Activated CD4-positive, alpha-beta T cell treated with anti-CD3 and anti-CD28 coated beads for 24 hours (primary cell): ENCODE measurements at places on chromosomes 3 and 15.

DNA sequence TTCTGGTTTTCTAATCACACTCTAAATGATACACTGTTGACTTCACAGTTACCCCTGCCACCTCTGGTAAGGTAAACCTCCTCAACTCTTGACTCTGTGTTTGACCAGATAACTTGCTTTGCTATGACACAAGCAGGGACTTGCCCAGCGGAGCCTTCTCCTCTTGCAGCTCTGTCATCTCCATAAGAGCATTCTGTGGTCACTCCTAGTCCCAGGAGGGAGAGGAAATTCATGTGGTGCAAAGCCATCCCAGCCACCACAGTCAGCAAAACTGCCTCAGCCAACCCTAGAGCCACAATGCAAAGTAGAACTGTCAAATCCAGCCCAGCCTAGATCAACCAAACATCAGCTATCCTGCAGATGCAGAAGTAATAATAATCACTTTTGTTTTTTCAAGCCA is 144.7 kb upstream of the GADL1 start:
- no peak for DNase-seq

DNA sequence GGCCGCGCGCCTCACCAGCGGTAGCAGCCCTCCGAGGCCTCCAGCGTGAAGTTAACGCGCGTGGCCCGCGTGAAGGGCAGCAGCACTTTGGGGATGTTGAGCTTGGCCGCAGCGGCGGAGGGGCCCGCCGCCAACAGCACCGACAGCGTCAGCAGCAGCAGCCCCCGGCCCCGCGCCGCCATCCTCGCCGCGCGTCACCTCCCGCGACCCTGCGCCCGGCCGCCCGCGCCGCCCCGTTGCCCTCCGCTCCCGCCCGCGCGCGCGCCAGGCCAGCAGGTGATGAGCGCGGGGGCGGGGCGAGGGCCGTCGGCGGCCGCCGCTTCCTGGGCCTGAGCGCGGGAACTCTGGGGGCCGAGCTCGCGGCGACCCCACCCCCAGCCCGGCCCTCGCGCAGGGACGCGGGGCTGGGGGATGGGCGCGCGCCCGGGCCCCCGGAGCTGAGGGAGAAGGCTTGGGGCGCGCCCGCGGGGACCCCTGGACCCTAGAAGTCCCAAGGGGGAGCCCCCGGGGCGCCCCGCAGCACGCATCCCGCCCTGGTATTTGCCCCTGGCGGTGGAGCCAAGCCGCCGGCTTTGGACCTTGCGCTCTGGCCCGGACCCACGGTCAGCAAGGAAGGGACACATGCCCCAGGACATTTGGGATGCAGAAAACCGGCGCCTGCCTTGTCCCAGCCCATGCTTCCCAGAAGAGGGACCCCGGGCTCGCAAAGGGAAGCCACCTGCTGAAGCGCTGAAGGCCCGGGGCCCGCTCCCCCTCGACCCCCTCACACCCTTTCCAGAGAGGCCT is at the start of gene NUP210:
Gene NUP210, minus strand, starts transcription at position 278 of the 786 bp plus-strand sequence. Its CDS starts 96 bp downstream, at position 182.
- DNase-seq, result peak; percentile 67

DNA sequence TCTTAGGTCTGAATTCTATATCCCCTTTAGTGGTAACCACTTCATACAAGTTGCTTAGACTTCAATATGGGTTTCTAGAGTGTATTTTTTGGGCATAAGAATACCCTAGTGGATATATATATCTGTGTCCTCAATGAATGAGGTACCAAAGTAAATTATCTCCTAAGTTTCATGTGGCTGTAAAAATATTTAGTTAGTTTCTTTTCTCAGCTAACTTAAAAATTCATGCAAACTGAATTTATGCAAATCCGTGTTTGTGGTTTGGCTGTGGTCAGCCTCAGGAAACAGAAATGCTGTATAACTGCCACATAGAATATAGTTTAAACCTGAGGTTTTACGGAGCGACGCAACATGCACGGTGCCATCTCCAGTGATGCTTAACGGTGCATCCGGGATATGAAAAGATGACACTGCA is 80.3 kb downstream of the PEX5L start:
- no peak for DNase-seq

- peak; percentile 46 for DNase-seq
These were observed 205.9 kb upstream of the IGF1R start for GRCh38 chr15:98442379-98442833.

DNA sequence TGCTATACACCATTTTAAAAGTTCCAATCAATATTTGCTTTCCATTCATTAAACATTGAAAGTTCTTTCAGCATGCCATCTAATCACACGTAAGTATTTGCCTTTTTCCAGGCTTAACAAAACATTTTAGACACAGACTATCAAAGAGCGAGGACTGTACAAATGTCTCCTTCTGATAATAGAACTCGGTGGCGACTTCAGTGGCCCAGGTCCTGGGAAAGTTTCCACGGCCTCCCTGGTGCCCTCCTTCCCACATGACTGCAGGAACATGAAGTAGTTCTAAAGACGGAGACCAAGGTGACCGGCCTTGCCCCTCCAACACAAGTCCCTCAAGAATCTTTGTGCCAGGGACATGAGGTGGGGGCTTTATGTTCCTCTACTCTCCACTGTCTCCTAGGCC is 174.6 kb upstream of the KBTBD8 start:
- DNase-seq, result no peak

GRCh38 chr3:101886626-101887025 is 37.3 kb downstream of the NFKBIZ start:
- DNase-seq, result no peak

GRCh38 chr3:168051070-168051469 is 44.7 kb downstream of the GOLIM4 start:
- DNase-seq, result no peak

GRCh38 chr3:131925571-131925970 is 109.2 kb downstream of the CPNE4 start:
- no peak for DNase-seq

DNA sequence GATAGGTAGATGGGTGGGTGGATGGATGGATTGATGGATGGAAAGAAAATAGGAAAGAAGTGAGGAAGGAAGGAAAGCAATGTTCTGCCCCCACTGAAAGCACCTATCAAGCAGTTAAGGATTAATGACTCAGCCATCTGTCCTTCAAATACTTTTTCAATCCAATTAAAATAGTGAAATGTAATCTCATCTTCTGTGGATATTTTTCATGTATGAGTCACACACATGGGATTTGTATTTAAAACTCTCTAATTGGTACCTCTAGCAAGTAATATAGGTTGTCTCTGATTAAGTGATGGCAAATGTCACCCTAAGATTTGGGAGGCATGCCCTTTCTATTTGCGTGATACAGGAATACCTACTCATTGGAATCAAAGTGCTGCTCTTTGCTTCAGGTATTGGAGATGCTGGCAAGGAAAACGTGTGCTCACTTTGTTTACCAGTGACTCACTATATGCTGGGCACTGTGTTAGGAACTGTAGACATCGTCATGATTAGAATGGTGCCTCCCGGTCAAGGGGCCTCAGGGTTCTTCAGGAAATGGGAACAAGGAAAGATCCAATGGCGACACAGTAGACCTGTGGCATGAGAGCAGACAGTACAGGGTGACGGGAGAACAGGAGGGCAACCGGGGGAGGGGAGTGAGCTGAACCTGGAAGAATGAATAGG is 230.1 kb downstream of the CLSTN2 start:
- no peak for DNase-seq

GRCh38 chr3:81601707-81602305 is 159.6 kb downstream of the GBE1 start:
- DNase-seq, result no peak

DNA sequence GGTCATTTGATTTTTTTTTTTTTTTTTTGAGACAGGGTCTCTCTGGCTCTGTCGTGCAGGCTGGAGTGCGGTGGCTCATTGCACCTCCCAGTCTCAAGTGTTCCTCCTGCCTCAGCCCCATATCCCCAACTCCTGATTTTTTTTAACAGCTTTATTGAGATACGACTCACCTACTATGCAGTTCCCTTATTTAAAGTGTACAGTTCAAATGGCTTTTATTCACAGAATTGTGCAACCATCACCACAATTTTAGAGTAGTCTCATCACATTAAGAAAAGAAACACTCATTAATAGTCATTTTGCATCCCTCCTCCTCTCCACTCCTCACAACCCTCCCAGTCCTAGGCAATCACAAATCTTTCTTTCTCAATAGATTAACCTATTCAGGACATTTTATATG is 1.9 kb upstream of the TRA2B start:
- DNase-seq, result no peak

DNA sequence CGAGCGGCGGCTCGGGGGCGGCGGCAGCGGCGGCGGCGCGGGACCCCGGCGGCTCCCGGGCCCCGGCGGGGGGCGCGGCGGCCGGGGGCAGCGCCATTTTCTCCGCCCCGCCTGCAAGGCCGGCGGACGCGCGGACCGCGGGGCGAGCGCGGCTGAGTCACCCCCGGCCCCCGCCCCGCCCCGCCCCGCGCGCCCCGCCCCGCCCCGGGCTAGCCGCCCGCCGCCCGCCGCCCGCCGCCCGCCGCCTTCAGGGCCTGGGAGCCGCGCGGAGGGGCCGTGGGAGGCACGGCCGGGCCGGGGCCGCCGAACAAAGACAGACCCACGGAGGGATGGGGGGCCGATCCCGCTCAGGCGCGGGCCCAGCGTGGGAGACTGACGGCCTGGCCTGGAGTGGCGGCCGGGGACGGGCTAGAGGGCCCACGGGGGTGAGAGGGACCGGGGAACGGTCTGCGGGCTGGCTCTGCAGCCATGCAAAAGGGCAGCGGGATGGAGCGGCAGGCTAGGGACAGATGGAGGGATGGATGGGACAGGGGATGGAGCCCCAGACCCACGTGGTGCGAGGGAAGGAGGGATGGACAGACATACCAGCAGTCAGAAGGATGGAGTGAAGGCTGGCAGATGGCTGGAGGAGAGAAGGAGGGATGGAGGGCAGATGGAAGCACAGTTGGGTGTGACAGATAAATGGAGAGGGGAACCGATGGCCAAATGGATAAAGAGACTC is at the start of gene EIF4E3:
Gene EIF4E3, minus strand, starts transcription at position 132 of the 721 bp plus-strand sequence. Its CDS starts 35 bp downstream, at position 97.
- no peak for DNase-seq

- DNase-seq, result no peak
These were observed 90.6 kb downstream of the SLC9A9 start for GRCh38 chr3:143757691-143758090.

DNA sequence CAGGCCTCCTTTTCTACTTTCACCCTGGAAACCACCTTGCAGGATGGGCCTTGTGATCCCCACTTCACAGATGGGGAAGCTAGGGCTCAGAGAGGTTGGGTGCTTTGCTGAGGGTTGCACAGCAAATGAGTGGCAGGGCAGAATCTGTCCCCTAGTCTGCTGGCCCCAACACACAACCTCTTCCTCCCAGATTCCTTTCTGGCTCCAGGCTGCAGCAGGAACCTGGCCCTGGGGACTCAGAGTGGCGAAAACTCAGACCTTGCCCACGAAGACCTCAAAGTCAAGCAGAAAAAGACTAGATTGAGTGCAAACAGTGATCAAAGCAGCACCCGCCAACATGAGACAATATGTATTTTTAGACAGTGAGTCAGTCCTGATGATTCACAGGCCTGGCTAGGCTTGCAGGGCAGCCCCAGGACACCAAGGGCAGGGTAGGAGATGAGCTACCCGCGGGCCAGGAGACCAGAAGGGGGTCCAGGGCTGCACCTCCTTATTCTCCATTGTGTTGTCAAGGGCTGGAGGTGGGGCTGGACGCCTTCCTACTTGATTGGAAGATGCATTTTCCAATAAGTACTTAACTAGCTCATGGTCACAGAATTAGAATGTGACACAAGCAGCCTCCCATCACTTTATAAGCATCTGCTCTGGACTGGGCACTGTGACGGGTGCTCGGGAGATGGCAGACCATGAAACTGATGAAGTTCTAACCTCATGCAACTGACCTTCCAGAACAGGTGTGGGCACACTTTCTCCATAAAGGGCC is 23.9 kb downstream of the GOLGA6L2 start:
- no peak for DNase-seq

DNA sequence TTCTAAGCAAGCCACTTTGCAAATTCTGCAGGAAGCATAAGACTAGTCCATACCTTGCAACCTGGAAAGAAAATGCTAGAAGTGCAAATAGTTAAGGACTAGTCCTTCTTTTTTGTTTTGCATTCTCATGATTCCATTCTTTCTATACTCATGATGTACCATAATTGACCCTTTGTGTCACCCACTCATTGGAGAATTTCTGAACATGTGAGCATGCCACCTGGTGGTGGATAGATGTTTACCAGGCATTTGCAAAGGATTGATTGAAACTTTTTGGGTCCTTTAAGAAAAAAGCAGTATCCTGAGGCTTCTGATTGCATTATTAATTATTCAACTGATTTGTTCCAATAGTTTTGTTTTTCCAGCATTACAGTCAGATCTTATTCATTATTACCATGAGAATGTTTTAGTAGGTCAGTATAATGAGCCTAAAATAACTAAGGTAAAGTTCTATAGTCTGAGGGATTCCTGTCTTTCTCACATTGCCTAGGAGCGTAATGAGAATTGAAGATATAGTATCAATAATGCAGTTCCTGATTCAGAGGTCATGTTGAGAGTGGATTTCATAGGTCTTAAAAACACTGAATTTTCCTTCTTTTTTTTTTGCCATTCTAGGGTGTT is 20.2 kb upstream of the DIPK2A start:
- DNase-seq, result no peak

DNA sequence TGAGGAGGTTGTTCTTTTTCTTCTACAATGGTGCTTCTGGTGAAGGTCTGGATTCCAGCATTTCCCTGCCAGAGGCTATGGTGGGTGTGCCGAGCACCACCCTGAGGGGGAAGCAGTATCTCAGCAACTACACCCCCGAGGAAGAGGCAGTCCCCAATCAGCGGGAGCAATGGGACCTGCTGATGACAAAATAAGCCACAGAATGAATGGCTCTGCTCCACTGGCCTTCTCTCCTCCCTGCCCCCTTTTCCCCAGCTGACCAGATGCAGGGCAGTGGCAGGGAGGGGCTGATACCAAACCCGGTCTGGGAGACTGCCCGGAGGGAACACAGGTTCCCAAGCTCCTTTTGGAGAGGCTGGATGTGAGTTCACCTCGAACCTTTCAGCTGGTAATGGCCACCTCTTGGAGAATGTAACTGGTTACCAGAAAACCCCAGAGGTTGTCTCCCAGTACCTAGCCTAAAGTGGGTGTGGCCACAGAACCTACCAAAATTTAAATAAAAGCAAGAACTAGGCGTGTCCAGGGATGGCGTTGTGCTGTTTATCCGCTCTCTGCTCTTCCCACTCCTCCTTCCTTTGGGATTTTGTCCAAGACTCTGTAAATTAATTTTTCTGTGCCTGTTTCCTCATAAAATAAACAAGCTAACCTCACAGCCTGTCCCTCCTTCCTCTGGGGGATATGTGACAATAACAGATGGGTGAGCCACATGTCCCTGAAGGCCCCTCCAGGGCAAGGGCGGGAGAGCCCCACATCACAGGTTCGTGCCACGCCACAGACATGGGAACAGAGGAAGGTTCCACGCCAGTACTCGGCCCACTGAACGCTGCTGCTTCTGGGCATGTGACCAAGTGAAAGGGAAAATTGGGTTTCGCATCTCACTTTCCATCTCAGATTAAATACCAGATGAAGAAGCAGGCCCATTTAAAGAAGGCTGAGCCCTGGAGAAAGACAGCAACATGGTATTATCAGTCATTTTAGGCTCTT is 35.1 kb upstream of the SPTBN5 start:
- DNase-seq, result no peak
